ENCODE measurements at places on chromosomes 4 and X. TPM values are rescaled to one million over a fixed set of nuclear protein-coding genes. Genes with fewer than 3 reads are reported as not detected.

NXF3 gene
- total RNA-seq = not detected

TMPRSS11B gene
- total RNA-seq = not detected

GABRG1 gene
- not detected for total RNA-seq

TLR2 gene
- 8.8 TPM for total RNA-seq

DNA sequence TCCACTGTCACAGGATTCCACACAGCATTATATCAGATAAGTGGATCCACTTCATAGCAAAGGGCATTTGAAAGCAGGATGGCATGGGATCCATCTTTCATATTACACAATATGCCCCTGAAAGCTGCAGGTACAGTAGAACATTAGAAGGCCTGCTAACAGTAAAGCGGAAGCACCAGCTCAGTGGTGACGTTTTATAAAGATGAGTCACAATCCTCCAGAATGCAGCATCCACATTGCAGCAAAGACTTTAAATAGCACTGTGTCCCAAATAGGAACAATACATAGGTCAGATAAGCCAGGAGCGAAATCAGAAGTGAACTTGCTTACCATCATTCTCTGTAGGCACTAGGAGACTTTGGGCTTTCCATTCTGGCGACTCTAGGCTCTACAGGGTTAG is 609.5 kb upstream of the FAT1 start:
- no peak for DNase-seq

DNA sequence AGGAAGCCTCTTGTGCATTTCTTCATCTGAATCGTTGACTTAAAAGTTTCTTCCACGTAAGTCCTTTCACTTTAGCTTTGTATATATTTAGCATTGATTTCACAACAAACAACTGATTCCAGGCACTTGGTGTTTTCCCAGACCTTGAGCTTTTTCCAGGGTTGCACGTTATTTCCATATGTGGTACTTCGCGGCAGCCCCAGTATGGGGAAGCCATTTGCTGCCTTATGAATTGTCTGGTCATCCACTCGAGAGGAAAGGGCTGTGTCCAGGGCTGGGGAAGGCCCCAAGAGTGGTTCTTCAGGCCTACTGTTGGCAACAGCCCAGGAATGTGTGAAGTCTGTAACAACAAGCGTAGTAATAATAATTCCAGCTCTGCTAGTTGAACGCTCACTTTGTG is 2.8 kb upstream of the TLR8 start:
- DNase-seq = no peak

DNA sequence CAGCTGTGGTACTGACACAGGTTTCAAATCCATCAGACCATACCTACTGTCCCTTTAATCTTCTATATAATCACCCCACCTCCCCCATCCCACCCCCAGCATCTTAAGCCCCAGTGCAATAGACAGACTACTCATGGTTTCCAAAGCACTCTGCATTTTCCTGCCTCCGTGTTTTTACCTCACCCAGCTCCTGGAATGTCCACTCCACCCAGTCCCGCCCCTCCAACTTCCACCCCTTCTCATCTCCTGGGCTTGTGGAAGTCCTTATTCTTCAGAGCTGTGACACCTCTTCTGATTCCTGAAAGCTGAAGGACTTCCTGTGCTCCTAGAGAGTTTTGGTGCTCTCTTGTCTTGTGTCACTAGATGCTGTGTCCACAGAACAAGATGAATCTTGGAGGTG is 94.3 kb downstream of the EFNB1 start:
- no peak for DNase-seq

- no peak for DNase-seq
Observed at GRCh38 chrX:155052738-155053498, 18.0 kb downstream of the CMC4 start.

GRCh38 chr4:158543191-158543590 is 21.5 kb downstream of the RXFP1 start:
- DNase-seq = no peak

GRCh38 chrX:121161501-121161933 is 114.1 kb downstream of the GLUD2 start:
- DNase-seq = no peak

GRCh38 chr4:138184886-138185285 is 57.3 kb downstream of the SLC7A11 start:
- DNase-seq = no peak

DNA sequence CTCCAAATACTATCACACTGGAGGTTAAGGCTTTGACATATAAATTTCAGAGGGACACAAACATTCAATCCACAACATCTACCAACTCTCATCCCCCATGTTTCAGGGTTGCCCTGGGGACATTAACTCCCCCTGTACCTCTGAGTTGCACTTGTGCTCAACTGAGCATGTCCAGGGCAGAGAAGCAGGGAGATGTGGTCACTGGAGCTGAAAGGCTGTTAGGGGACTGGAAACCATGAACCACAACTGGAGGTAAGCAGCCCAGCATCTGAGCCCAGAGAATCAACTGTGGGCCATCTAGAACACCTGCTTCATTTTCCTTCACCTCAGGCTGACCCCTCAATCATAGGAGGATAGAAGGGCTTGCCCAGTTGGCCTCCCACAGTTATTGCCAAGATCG is 641.1 kb downstream of the MID1IP1 start:
- DNase-seq = no peak

DNA sequence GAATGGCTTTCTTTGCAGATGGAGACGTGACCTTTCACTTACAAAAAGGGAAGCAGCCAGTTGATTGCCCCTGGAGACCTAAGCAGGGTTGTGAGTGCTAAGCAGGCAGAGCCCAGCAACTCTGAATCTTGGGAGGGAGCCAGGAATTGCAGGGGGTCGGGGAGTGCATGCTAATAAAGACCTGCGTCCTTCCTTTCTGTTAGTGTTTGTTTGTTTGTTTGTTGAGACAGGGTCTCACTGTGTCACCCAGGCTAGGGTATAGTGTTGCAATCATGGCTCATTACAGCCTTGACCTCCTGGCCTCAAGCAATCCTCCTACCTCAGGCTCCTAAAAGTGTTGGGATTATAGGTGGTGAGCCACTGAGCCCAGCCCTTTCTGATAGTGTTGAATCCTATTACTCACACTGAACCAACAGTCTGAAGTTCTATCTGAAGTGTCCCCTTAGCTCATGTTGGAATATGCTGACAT is 137.4 kb downstream of the CEP135 start:
- no peak for DNase-seq

- no peak for DNase-seq
Observed at GRCh38 chrX:9873360-9873759, 87.1 kb downstream of the SHROOM2 start.

DNA sequence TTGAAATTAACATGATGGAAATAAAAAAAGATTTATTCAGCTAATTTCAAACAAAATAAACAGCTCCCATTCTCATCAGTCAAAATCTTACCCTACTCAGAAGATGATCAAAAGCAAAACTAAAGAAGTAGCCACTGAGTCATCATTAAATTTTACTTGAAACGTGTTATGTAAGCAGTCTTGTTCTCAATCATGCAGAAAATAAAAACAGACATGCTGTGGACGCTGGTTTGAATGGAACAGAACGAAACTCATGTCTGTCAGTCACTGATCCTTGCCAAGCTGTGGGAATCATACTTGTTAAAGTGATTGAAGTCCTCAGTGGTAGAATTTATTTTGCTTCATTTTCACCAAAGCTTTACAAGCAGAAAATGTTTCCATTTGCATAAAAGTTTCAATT is 77.2 kb upstream of the TLR3 start:
- no peak for DNase-seq

DNA sequence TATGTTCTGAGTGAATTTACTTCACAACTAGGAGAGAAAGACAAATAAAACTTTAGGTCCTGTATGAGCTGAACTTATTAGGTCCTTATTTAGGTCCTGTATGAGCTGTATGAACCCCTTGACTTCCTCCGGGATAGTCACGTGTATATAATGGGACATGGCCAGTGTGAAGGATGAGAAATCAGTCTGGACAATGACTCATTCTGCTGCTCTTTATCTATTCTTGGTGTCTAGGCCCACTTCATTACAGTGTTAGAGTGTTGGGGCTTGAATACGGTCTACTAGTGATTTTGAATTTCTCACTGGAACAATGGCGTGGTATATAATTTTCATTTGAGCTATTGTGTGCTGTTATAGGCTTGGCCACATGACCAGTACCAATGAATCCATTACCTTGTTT is 21.9 kb downstream of the STK26 start:
- DNase-seq = no peak

- DNase-seq = no peak
Observed at GRCh38 chrX:95949588-95949987, 735.1 kb upstream of the DIAPH2 start.

DNA sequence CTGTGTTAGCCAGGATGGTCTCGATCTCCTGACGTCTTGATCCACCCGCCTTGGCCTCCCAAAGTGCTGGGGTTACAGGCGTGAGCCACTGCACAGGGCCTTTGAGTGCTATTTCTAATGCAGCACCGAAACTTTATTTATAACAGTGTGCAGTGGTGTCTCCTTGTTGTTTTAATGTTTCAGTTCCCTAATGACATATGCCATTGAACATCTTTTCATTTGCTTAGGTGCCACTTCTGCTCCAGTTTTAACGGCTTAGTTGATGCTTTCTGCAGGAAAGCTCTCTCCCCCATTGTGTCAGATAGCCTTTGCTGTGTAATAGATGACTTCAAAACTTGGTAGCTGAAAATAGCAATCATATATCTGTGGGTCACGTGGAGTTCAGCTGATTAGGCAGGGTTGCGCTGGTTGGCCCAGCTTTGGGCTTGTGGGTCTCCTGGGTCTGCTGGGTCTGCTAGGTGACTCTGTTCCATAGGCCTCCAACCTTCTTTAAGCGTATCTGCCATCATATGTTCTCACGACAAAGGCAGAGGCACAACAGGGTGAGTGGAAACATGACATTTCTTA is 76.4 kb upstream of the SHISA3 start:
- DNase-seq = no peak

DNA sequence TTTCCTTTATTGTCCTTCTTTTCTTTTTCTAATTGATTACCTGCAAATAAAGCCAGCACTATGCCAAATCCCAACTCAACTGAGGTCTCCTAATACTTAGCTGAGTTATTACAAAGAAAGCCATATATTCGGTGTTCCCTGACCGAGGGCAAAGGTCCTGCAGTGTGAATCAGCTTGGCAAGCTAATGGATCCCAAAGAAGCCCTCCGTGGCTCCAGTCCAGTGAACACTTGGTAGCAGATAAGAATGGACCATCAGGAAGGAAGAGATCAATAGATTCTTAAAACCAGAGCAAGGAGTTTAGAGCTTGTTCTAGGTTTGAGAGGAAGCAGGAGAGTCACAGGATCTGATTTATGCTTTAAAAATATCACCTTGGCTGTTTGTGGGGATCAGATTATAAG is 8.5 kb downstream of the LDB2 start:
- no peak for DNase-seq

DNA sequence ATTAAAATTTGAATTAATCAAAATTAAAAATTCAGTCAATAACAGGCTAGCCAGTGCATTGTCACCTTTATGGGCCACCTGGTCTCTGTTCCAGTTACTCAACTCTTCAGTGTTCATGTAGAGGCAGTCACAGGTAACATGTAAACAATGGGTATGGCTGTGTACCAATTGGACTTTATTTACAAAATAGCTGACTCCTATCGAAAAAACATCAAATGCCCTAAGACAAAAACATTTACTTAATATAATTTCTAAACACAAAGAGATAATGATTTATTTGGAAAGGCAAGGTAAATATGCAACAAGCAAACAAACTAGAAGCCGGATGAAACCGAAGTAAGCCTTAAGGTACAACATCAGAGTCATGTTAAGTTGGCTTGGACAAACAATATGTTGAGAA is 8.8 kb downstream of the TMEM150C start:
- DNase-seq = no peak

- no peak for DNase-seq
Observed at GRCh38 chrX:104166735-104167436, 633 bp downstream of the FAM199X start.

DNA sequence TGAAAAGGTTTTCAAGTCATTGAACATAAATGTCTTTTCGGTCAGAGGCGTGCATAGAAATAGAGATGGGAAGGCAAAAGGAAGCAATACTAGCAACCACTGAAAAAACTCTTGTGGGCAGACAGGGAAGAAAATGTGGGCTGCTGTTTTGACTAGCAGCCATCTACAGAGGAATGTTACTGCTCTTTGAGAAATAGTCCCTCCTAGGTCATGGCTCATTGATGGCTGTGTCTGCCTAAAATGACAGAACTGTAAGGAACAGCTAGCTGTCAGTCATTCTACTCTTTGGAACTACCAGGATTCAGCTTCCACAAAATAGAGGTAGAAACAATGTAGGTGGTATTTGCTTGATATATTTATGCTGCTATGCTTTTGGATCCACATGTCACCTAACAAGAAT is 26.9 kb upstream of the TMPRSS11B start:
- DNase-seq = no peak

- no peak for DNase-seq
Observed at GRCh38 chr4:41323179-41323578, 66.5 kb downstream of the UCHL1 start.

GRCh38 chrX:50747471-50747900 is 66.5 kb downstream of the SHROOM4 start:
- DNase-seq = no peak

DNA sequence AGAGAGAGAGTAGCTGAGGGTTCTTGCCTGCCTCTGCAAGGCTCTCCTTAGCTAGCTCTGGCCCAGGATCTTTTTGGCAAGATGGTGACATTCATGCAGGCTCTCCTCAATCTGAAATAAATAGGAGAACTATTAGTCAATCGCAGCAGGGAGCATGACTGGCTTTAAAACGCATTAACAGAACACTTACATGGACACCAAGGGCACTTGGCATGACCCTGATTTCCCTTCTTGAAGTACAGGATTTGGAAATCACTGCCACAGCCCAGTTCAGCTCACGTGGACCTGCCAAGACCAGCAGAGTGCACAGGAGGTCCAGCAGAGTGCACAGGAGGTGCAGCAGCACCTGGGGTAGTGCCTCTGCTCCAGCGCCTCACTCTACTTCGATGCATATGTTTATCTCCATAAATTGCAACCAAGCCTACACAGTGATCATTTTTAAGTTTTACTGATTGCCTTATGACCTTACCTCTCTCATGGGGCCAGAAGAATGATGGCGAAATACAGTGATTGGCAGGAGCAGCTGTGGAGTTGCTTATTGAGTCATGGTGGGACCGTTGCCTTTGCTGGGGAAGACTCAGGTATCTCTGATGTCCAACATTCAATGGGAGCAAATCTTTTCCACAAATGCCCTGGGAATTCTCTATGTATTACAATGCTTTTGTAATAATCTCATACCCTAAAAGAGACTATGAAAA is 122.4 kb downstream of the SYNPO2 start:
- no peak for DNase-seq

DNA sequence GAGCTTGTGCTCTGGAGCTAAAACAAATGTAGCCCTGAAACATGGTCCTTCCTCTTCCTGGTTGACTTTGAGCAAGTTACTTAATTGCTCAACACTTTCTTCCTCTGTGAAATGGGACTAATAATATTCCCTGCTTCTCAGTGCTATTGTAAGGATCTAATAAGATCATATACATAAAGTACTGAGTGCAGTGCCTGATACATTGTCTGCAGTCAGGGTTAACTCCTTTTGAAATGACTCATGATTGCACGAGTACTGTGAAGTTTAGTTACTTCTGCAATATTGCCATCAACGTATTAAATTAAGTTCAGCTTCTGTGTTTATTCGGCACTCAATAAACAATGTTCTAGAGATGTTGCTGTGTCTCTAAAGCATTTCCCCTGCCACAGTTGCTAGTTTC is 91.8 kb upstream of the HPRT1 start:
- no peak for DNase-seq

All from glomerular endothelial cell (primary cell).